ELF-1 (cell line): ENCODE measurements at places on chromosomes 3 and 15.

- no peak for DNase-seq
Measured at GRCh38 chr15:61660579-61660978, 399.7 kb downstream of the VPS13C start.

GRCh38 chr3:105759442-105760078, 109.3 kb downstream of the CBLB start:
- no peak for DNase-seq

DNA sequence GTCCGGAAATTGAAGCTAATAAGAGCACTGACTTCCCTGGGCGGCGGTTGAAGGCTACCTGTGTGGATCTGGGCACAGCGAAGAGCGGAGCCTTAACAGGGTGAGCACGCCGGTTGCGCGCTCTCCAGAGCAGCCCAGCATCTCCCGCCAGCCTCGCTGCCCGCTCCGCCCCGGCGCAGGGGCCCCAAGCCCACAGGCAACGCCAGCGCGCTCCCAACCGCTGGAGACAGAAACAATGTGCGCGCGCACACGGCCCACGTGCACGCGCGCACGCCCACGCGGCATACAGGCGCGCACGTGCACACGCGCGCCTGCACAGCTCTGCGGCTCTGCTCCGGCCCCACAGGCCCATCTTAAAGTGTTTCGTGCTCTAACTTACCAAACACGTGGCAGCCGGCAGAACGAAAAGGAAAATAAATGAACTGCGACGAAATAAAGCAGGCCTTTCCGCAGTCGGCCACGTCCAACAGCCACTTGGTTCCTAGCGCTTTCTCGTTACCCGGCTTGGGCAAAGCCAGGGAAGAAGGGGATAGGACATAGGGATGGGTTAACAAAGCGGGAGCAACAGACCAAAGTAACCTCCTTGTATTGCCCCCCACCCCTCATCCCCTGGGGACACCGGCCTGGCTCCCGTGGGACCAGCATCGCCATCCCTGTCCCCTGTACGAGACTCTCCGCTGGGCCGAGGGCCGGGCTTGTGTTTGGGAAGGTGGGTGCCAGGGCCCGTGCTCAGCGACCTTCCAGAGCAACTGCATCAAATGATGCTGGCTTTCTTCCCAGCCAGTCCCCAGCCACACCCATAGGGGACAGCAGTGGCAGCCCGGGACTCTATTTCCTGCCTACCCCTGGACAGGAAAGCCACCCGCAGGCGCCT, 203.7 kb downstream of the ABHD5 start:
- peak; percentile 89 for DNase-seq

DNA sequence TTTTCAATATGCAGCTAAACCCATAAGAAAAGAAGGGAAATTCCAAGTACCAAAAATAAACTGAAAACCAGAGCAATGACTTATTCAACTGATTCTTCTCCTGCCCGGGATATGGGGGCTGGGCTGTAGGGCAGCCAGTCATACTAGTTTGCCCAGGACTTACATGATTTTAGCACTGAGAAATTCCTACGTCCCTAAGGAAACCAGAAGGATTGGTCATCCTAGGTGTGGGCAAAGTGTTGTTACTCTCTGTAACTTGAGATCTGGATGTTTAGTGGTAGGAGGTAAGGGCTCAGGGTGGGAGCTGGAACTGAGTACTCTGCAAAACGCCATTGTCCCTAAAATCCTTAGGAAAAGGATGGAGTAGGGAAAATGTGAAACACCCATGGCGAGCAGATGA, 1.2 kb upstream of the DAZL start:
- DNase-seq, result peak; percentile 21

DNA sequence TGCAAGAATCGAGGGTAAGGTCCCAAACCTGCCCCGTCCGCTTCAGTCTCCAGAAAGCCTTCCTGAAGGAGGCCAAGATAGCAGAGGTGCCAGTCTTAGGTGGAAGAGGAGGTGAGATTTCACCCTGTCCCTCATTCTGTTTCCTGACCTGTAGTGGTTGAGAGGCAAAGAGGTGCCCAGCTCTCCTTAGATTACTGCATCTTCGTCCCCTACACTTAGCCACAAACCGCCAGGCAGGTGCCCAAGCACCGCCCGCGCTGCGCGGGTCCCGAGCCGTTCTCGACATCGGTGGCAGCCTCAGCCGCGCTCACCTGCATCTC, 23.8 kb upstream of the POLG start:
- no peak for DNase-seq

DNA sequence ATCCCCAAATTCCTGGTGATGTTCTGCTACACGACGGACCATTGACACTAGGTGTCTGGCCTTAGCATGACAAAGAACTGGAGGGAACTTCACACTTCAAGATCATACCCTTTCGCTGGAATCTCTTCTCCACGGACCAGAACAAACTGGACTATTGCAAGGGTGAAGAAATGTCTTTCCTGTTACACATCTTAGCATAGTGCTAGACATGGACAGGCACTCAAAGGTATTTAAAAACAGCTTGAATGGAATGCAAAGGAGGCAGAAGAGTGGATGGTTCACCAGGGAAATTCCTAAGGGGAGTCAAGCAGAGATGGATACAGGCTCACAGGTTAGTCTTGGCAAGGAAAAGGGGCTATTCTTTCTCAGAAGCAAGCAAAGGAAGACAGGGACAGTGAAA, 33.5 kb upstream of the PDZRN3 start:
- DNase-seq, result peak; percentile 5

- no peak for DNase-seq
Measured at GRCh38 chr3:19970327-19970726, 23.4 kb downstream of the RAB5A start.

DNA sequence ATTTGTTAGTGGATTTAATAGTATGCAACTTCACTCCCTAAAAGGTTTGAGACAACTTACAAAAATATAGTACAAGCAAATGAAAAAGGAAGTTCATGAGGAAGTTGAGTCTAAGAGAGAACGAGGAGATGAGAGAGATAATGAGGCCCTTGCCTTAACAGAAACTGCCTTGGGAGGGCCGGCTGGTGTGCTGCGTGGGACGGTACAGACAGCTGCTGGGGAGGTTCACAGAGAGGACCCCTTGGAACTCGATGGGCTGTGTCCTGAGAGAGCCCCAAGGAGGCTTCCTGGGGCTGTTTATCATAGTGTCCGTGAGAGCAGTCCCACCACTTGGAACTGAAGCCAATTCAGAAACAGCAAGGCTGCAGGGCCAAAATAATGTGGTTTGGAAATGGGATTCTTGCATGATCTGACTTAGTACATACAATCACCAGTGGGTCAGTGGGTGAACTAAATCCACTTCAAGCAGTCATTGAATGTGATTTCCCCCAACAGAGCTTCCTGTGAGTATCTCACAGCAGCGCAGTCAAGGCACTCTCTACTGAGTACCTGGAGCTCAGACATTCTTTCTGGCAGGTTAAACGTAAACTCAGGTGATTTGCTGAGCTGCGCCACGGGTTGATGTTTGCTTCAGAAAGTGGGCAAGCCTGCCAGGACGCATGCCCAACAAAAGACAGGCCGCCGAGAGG, 90.8 kb downstream of the CRTC3 start:
- DNase-seq, result no peak

DNA sequence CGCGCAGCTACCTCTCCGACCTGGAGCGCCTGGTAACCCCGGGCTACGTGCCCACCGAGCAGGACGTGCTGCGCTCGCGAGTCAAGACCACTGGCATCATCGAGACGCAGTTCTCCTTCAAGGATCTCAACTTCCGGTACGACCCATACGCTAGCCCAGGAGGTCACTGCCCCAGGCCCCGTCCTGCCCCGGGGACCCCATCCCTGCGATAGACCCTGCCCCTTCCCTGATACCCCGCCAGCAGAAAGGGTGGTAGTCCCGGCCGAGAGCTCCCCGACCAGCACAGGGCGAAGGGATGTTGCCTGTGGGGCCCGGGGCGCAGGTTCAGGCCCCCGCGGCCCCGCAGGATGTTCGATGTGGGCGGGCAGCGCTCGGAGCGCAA, 2.3 kb downstream of the GNAT1 start:
- DNase-seq, result no peak

GRCh38 chr15:51969728-51970127, 1.9 kb downstream of the LEO1 start:
- no peak for DNase-seq

GRCh38 chr15:57703387-57703786, 3.1 kb upstream of the POLR2M start:
- DNase-seq, result no peak

GRCh38 chr3:8494327-8494726, 7.3 kb upstream of the LMCD1 start:
- no peak for DNase-seq

DNA sequence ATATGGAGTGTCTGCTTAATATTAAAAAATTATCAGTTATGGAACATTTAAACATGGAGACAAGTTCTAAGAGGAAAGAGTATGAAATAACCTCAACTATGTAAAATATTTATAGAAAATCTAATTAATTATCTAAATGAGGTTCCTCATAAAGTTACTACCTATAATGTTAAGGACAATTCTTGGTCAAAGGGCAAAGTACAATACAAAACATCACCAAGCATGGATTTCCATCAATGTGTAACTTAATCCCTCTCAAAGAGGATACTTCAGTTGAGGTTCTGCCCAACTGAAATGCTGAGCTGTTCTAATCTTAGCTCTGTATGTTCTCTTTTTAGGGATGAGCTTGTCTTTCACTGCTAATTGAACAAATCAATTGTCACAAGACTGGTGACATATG, 56.0 kb upstream of the CHRM5 start:
- DNase-seq, result no peak

- DNase-seq, result no peak
Measured at GRCh38 chr3:188486952-188487351, 333.0 kb downstream of the LPP start.

- DNase-seq, result no peak
Measured at GRCh38 chr3:172268868-172269267, 179.4 kb downstream of the GHSR start.

GRCh38 chr3:52801839-52802238, 7.2 kb downstream of the ITIH3 start:
- DNase-seq, result no peak

DNA sequence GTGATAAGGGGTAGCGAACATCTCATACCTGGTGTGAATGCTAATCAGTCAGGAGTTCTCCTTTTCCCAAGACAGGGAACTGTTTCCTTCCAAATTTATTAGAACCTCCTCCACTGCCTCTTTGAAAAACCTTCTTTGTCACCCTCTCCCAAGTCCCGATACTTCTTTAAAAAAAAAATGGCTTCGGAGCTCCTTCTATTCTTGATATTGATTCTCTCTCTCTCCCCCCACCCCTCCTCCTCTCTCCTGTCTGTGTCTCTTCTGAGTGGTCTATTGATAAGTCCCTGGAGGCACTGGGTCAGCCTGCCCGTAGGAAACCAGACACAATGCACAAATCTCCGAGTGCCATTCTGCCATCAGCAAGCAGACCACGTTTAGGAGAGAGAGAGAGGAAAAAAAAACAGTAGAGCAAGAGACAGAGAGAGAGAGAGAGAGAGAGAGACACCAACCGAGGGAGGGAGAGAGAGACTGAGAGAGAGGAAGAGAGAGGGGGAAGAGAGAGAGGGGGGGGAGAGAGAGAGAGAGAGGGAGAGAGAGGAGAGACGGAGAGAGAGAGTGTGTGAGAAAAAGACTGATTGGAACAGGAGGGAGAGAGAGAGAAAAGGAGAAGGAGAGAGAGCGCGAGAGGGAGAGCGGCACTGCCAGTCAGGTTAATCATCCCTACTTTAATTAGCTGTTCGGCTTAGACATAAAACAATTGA, 160.9 kb downstream of the TIGIT start:
- peak; percentile 35 for DNase-seq

DNA sequence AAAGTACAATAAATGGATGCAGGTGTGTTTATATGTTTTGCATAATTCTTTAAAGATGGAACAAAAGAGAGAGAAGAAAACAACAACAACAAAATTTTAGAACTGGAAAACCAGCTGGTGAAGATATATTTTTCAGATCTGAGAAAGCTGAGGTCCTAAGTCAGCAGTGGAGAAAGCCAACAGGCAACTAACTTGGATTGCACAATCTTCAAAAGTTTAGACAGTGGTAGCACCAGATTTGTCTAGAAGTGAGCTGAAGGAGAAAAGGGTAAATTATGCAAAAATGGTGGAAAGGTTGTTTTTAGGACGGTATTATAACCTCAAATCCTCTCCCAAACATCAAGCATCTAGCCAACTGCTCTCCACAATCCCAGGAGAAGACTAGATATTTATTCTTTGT, 17.0 kb downstream of the FGF12 start:
- DNase-seq, result no peak

DNA sequence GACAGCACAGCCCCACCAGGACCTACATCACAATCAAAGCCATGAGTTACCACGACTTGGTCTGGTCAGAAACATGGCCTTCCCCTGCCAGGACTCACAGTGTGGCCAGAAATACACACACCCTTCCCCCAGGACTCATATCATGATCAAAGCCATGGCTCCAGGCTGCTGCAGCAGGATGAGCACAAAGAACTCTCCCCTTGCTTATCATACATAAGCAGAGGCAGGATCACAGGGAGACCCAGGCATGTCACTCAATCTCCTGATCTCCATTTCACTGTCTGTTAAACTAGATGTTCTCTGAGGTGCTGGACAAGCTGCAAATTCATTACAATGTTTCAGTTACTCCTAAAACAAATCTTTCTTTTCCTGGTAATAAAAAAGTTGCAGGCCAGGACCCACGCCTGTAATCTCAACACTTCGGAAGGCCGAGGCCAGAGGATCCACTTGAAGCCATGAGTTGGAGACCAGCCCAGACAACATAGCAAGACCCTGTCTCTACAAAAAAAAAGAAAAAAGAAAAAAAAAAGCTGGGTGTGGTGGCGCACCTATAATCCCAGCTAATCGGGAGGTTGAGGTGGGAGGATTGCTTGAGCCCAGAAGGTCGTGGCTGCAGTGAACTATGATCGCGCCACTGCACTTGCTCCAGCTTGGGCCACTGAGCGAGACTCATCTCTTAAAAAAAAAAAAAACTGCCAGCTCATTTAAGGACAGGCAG, 1.2 kb downstream of the PFKFB4 start:
- peak; percentile 64 for DNase-seq

GRCh38 chr3:165751637-165752036, 85.6 kb downstream of the BCHE start:
- no peak for DNase-seq

DNA sequence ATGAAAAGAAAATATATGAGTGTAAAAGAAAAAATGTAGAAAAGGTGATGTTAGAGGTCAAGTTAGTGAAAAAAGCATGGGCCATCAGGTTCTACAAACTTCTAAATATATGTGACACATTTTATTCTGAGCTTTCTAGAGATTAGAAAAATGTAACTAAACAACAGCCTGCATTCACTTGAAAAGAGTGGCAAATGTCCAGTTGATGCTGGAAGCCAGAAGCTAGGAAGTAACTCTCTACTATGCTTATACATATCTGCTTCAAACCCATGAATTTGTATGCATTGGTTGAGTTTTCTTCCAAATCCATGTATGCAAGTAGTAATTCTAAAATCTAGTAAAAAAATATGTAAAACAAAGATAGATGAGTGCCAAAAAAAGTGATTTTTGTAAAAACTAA, 123.5 kb downstream of the TGFBR2 start:
- no peak for DNase-seq
